Fibroblast of upper back skin (primary cell): ENCODE measurements at places on chromosomes 2 and 18.
A peak's percentile ranks its signal among the peaks of the same experiment; 100 is the strongest.

DNA sequence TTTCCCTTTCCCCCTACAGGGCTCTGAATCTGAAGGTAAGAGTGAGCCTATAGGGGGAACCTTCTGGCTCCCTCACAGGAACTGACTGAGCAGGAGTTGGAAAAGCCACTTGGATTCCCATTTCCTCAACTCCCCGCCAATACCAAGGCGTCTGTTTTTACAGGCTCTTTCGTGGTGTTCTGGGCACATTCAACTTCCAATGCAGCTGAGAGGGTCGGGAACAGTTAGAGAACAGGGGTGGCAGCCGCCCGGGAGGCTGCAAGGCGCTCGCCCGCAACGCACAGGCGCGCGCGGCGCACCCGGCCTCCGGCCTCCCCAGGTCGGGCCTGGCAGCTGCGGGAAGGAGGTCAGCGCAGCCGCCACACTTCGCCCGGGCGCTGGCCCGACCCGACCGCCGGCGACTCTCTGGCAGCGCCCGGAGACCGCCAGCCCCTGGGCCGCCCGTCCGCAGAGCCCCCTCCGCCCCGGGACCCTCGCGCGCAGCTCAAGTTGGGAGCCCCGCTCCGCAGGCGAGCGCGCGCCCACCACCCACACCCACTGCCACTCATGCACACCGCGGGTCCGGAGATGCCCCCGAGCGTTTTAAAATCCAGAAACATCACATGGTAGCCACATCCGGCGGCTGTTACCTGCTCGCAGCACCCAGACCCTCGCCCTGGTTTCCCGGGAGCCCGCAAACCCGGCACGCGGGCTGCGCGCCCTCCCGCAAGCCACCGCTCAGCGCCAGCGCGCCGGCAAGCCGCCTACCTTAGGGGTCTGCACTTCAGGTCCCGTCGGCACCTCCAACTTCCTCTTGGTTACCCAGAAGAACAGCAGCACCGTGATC, 816 bp downstream of the GALNT14 start:
- DNase-seq = no peak

- DNase-seq = no peak
Observed at GRCh38 chr18:35778850-35779627, 193.4 kb upstream of the RMP24 start.

GRCh38 chr2:23456881-23457760, 72.1 kb downstream of the KLHL29 start:
- DNase-seq = peak; percentile 51

DNA sequence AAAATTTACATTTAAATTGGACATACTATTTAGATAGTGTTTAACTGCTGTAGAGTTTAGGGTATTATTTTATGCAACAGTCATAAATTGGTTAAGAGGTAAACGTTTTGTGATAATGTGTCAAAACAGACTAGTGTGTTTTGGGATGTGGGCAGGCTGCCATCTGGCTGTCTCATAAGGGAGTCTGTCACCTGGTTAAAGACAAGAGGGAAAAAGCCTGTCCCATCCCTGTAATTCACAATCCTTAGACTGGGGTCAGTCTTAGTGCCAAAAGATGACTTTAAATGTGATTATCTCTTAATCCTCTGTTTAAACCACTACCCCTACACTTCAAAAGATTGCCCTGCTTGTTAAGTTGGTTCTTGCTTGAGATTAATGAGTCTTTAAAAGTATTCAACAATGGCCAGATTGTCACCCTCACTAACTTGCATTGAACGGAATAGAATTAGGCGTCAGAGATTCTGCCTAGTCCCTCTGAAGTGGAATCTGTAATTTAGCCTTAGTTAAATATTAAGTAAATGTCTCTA, 59.2 kb downstream of the SGPP2 start:
- DNase-seq = no peak

DNA sequence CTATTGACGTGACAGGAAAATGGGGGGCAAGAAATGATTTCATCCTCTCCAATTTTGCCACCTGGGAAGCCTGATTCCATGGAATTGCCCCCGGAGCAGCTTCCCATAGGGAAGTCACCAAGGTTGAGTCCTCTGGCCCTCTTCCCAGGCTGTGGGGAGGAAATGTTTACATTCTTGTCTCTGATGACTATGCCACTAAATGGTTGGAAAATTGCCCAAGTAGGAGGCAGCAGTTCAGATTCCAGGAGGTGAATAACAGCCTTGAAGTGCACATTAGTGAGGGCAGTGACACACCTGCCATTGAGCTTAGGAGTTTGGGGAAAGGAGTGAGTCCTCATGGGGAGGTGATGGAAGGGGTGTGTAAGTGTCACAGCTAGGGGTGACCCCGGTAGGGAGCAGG, 449.2 kb upstream of the DCC start:
- DNase-seq = peak; percentile 56

DNA sequence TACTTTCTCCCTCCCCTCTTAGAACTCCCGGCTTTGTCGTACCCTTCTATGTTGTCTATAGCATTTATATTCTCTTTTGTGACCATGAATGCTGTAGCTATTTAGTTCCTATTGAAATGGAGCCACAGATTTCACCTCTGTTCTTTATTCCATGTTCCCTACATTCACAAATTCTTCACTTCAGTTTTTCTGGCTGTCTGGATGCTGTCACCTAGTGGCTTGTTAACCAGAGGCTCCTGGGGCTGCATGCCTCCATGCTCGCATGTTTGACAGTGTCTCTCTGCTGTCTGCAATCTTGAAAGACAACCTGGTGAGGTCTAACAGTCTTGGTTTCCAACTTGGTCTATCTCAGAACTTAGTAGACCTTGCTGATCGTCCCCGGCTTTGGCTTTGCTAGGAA, 48.2 kb downstream of the CFAP221 start:
- DNase-seq = no peak

- peak; percentile 21 for DNase-seq
Observed at GRCh38 chr2:235324324-235324723, 169.5 kb upstream of the AGAP1 start.
